ENCODE measurements at places on chromosomes 5 and 9.

GRCh38 chr5:174556756-174557155 is 167.6 kb upstream of the MSX2 start:
- no peak for DNase-seq

GRCh38 chr9:123637606-123637944 is 281.6 kb downstream of the CRB2 start:
- DNase-seq = no peak

GRCh38 chr5:96671441-96671840 is 9.3 kb downstream of the CAST start:
- no peak for DNase-seq

DNA sequence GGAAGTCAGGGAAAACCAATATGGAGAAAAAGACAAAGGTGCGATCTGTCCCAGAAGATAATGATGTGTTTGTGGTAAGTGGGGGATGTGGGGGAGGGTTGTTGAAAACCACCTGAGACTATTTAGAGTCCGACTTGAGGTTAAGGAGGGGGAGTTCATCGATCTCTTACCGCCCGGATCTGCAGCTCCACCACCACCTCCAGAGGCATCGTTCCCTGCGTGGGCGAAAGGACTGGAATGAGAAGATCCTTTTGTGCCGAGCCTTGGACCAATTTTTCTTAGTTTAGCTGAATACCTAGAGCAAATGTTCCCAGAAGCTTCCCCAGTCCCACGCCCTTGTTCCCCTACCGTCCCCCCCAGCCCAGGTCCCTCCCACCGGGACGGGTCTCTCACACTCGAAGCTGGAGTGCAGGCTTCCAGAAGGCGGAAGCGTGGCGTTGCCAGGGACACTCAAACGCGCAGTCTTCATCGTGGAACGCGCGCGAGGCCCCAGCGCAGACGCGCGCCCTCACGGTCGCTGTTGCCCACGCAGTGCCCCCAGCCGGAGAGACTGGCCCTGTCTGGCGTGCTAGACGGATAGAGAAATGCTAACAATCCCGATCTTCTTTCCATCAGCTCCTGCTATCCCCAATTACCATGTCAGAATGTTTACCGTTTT is at the start of gene SPATA6L:
Gene SPATA6L, minus strand, starts transcription at position 439 of the 658 bp plus-strand sequence. Its CDS starts 230 bp downstream, at position 209.
- peak; percentile 73 for DNase-seq

DNA sequence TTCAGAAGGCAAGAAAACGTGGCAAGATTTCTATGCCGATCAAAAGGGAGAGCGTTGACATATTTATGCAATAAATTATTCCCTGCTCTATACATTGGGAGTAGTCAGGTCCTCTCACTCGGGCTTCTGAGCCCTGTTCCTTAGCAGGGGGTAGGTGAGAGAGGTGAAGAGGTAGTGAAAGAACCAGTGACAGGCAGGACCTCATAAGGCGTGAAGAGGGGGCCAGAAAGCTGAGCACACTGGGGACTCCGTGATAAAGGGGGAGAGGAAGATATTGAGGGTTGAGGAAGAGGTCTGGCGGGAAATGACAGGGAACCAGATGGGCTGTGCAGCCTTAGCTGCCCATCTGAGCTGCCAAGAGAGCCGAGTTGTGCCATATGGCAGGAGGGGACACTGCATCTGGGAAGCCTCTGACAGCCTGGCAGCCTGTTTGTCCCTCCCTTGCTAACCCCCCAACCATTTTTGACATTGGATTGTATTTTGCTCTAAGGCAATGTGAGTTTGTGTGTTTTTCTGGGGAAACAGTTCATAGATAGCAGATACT is 782 bp upstream of the CDC20B start:
- no peak for DNase-seq

- no peak for DNase-seq
Observed at GRCh38 chr5:93831449-93831848, 90.0 kb upstream of the POU5F2 start.

GRCh38 chr5:30908356-30908755 is 285.1 kb upstream of the CDH6 start:
- DNase-seq = no peak

GRCh38 chr9:1208157-1208556 is 158.0 kb downstream of the DMRT2 start:
- DNase-seq = no peak
